DMS 273 treated with DMSO at 0.1 percent for 48 hours (cell line): ENCODE measurements at places on chromosomes 12 and 14.

DNA sequence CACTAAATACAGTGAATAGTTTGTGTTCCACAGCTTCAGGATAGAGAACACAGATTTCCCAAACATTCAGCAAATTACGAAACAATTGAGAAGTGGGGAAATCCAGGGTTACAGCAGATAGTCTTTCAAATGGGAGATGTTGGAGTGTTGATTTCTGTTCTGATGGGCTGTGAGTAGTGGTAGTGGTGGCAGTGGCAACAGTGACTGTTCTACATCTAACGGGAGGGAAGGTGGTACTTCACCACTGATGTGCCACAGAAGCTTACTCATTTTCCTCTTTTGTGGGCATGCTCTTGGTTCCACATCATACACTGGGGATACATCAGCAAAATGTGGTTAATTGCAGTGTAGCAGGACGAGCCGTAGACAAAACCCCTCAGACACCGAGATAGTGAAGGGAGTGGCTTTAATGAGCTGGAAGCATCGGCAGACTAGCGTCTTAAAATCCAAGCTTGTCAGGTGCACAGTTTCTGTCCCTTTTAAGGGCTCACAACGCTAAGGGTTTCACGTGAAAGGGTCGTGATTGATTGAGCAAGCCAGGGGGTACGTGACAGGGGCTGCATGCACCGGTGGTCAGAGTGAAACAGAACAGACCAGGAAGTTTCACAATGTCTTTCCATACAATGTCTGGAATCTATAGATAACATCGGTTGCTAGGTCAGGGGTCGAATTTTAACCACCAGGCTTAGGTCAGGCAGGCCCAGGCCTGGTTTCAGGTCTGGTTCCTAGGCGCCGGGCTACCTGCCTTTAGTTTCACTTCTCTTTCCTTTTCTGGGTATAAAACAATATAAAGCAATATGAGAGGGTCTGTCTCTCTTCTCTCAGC lies 330.6 kb upstream of the FBXO33 start:
- DNase-seq: no peak

- DNase-seq: no peak
These were observed 2.4 kb upstream of the TCL1B start for GRCh38 chr14:95683793-95684192.

- no peak for DNase-seq
These were observed 202.2 kb downstream of the TMEM132D start for GRCh38 chr12:129701631-129702101.

- DNase-seq: no peak
These were observed at the start of gene DNAJC22 for GRCh38 chr12:49346659-49347310. Gene DNAJC22 (plus strand): TSS chr12:49346888. CDS start chr12:49348873, 1,985 bp downstream.

- DNase-seq: no peak
These were observed 41.4 kb downstream of the SCARB1 start for GRCh38 chr12:124822218-124822617.

- DNase-seq: no peak
These were observed 7.7 kb downstream of the KCNA5 start for GRCh38 chr12:5051334-5051733.

- DNase-seq: peak; percentile 77
These were observed 7.5 kb upstream of the CDCA4 start for GRCh38 chr14:105028251-105028927.

DNA sequence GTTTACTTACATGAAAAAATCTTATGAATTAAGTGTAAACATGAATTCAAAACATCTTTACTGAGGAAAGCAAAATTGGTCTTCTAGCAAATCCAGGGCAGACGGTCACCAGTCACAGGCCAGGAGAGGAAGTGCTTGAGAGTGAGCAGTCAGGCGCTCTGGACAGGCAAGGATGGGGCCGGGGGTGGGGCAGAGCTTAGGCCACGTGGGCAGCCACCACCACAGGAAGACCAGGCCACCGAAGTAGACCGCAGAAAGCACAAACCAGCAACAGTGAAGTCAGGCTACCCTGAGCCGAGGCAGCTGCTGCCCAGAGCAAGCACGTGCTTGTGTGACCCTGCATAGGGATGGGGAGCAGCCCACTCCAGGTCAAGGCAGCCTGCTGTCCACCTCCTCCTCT lies 33.5 kb downstream of the SLC6A12 start:
- no peak for DNase-seq

GRCh38 chr14:22837114-22837749 lies 847 bp downstream of the MMP14 start:
- DNase-seq: no peak
